NCI-H1930 (cell line): ENCODE measurements at places on chromosomes 6 and 20.
A peak's percentile ranks its signal among the peaks of the same experiment; 100 is the strongest.

DNA sequence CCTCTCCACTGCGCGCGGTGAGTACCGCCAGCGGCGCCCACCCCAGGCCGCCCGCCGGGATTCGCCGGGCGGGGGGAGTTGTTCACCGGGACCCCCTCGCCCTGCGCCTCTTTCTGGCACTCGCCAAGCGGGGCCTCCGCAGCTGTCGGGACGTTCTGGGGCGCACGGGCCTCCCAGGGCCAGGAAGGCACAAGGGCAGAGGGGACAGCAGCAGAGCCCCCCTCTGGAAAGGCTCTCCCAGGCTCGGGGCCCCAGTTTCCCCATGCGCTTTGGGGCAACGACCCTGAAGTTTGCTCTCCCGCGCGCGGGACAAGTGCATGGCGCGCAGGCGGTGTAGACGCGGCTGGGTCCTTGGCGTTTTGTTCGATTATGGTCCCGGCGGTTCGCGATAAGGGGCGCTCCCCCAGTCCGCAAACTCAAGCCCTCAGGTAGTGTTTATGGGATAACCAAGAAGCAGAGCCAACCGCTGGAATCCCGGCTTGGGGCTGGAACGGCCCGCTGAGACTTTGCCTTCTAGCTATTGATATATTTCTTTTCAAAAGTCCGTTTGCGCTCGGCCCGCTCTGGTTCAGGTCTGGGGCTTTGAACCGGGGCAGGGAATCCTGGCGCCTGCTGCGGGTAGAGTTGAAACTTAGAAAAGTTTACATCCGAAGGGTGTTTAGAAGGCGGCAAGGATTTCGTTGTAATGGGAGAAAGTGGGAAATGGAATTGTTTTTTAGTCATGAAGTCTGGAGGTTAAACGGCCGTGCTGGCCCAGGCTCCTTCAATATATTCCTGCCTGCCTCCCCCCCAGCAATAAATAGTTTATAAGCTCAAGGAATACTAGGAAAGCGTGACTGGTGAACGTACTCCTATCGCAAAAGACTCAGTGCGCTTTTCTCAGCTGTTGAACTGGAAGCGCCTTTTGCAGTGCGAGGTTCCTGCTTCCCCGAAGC, 595 bp downstream of the EYA2 start:
- peak; percentile 32 for DNase-seq

- no peak for DNase-seq
Measured at GRCh38 chr6:143451531-143451930, 926 bp downstream of the PEX3 start.

GRCh38 chr6:106540907-106541306, 88.4 kb downstream of the RTN4IP1 start:
- DNase-seq: no peak

DNA sequence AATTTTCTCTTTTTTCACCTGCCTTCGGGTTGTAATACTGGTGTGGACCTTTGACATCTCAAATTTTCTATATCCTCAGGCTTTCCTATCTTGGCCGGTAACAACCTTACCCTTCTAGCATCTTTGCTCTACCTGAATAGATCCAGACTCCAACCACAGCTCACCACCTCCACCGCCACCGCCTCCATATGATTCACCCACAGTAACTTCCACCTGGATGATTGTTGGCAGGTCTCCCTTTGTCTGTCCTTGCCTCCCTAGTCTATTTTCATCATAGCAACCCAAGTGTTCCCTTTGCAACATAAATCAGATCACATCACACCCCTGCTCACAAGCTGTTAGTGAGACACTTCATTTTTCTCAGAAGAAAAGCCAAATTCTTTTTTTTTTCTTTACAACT, 525.8 kb upstream of the POU3F2 start:
- DNase-seq: no peak
